ENCODE measurements at places on chromosomes 16 and 17.

DNA sequence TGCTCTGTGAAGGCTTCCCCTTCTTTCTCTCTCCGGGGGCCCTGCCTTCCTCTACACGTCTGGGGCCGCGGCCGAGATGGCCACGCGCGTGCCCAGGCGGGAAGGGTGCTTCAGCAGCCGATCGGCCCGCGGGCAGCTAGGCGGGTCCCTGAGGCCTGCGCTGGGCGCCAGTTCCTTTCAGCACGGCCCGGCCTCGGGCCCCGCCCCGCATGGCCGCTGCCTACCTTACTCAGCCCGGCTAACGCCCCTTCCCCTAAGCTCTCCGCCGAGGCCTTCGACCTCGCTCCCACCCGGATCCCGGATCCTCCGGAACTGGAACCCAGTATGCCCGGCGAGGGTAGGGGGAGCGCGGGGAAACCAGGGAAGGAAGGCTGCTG, 335 bp downstream of the TMEM11 start:
- no peak for DNase-seq

- no peak for DNase-seq
Observed at GRCh38 chr17:41494524-41494923, 4.8 kb upstream of the KRT36 start.

DNA sequence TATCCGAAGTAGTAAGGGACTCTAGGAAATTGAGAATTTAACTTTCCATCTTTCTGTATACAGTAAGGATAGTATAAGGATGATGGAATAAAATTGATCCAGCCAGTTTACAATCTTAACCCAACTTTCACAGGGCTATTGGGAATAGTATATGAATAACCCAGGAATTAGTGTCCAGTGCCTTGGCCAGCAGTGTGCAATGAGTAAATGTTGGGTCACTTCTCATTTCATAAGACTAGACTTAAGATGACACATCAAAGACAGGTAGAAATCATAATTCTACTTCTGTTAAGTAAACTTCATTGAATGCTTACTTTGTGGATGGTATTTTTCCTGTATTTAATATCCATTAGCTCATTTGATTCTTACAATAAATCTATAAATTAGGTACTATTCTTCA, 949.6 kb upstream of the GOT2 start:
- no peak for DNase-seq

- no peak for DNase-seq
Observed at GRCh38 chr17:81453712-81454111, 58.5 kb downstream of the BAHCC1 start.

DNA sequence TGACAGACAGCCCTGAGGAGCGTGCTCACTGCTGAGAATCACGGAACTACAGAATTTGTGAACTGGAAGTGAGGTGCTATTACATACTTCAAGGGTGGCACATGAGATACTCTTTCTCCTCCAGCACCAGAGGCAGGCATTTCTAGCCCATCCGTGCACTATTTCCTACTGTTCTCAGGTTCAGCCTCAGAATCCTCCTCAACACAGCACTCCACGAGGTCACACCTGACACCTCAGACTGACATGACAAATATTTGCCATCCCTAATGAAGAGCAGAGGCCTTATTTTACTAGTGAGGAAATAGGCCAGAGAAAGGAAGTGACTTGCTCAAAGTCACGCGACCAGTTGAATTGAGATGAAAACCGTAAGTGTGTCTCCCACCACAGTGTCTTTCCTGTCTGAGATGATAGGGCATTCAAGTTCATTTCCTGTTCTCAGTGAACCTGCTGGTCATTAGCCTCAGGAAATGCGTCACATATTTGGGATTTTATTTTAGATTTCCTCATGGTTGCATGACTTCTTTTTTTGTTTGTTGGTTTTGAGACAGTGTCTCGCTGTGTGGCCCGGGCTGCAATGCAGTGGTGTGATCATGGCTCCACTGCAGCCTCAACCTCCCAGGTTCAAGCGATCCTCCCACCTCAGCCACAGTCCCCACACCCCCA, 23.6 kb downstream of the SEZ6 start:
- DNase-seq, result no peak

DNA sequence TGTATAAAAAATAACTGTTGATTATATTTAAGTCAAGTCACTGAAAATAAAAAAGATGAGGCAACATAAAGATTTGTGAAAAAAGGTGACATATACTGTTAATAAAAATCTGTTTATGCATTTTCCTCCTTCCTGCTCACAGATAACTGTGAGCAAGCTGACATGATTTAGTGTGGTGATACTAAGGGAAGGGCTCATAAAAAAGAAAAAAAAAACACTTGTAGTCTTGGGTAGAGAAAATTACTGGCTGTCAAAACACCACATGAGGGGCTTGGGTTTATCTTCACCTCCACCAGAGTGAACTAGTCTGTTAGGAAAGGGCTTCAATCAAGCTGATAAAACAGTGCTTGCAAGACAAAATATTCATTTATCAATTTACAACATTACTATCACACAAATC, 247.6 kb downstream of the CNTNAP4 start:
- DNase-seq, result no peak

GRCh38 chr16:23856251-23856709, 20.5 kb downstream of the PRKCB start:
- DNase-seq, result no peak

DNA sequence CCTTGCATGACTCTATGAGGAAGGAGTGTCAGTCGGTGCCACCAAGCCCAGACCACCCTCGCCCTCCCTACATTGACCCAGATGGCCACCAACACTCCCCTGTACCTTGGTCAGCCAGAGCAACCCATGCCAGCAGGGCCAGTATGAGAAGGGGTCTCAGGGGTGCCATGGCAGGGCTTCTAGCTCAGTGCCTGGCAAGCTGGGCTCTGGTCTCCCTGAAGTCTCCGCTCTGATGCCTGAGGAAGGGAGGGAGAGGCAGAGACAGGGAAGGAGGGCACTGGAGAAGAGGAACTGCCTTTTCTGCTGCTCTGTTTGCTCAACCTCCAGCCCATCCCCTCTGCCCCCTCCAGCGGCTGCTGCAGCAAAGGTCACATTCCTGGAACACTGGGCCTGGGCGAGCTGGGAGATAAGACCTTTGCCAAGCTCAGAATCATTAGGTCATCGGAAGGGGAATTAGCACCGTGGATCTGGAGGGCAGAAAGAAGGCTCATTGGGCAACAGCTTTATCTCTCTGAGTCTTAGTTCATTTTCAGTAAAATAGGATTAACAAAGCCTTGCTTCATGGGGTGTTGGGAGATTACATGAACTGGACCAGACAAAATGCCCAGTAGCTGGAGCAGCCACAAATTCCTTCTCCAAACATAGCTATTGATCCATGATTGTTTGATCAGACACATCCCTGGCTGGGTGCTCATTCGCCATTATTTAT, at the start of gene VTN:
TSS of gene VTN (minus strand) at position 273 of the 709 bp plus-strand sequence. CDS start at position 169, 104 bp downstream.
- no peak for DNase-seq

DNA sequence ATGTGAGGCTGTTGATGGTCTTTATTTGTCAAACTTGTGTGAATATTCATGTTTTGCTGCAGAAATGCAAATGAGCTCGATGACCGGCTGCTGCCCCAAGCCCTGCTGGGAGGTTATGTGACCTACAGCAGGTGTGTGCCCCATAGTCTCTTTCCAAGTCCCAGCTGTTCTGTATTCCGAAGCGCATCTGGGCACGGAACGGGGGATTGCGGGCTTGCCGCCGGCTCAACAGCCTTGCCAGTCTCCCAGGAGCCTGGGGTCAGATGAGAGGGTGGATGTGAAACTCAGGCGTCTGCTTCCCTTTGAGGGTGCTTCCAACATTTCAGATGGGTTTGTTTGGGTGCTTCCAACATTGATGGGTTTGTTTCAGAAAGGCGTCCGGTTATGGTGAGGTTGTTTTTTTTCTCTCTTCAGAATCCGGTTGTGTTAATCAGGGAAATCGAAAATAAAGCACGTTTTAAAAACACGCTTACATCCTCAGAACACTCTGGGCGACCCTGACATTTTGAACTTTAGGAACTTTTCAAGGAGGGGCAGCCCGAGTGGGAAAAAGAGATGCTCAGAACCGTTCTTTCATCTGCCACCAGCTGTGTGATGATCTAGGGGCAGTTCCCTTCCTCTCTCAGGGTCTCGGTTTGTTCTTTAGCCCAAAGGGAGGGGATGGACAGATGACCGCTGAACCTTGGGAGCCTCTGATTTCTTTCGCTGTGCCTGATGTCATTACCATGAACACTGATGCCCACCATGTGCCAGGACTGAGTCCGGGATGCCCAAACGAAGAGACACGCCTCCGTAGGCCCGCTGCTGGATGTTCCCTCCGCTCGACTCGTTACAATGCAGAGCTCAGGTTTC, 47.8 kb upstream of the AMZ2 start:
- no peak for DNase-seq

Data from C1 segment of cervical spinal cord (tissue), 14 donors.